CD4-positive, alpha-beta memory T cell (primary cell): ENCODE measurements at places on chromosomes 2 and 18. TPM values are rescaled to one million over a fixed set of nuclear protein-coding genes. Genes with fewer than 3 reads are reported as not detected.

GRCh38 chr2:23385748-23386338 lies 864 bp downstream of the KLHL29 start:
- no peak overlapping the region for H3K27ac ChIP-seq
- peaks cover 16% of the 10 kb centered on the region for H3K27me3 ChIP-seq
- no peaks in the 10 kb centered on the region for H3K36me3 ChIP-seq
- DNase-seq, result no peak
- H3K4me1 ChIP-seq, result peaks cover 22% of the 10 kb centered on the region

DNA sequence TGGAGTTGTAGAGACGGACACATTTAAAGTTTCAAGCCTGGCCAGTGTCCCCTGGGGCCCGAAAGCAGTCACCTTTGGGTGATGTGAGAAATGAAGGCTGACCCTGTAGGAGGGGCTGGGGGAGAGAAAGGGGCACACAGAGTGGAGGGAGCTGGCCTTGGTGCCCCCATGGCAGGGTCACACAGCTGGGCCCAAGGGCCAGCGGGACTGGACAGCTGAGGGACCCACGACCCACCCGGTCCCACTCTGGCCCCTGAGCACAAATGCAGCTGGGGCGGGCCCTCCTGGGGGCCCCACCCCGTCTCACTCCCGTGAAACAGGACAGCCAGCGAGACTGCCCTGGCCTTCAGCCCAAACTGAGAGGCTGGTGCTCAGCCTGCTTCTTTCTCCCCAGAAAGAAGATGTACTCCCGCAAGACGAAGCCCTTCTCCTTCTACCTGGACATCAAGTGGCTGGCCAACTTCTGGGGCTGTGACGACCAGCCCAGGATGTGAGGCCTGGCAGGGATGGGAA lies 6.1 kb downstream of the AGXT start:
- H3K27ac ChIP-seq, result no peak overlapping the region
- no peak for DNase-seq
- no peaks in the 10 kb centered on the region for H3K27me3 ChIP-seq
- H3K36me3 ChIP-seq, result no peaks in the 10 kb centered on the region
- no peaks in the 10 kb centered on the region for H3K4me1 ChIP-seq

AQP12B gene
- not detected for total RNA-seq

RSAD2 gene
- 3.8 TPM for total RNA-seq

MC5R gene
- total RNA-seq, result not detected

DNA sequence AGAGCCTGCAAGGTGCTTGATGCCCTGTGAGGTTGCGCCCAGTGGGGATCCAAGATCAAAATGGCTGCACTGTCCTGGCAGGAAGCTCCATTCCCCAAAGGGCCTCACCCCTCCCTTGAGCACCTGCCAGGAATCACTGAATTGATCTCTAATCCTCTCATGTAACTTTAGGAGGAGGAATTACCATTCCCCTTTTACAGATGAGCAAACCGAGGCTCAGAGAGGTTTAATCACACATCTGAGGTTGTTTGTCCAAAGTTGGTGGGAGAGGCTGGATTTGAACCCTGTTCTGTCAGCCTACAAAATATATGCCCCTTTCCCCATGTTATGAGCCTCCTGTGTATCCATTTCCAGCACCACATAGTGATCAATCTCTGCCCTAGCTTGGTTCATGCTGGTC lies 10.5 kb downstream of the ASIC4 start:
- H3K27me3 ChIP-seq, result peaks cover 44% of the 10 kb centered on the region
- DNase-seq, result no peak
- H3K27ac ChIP-seq, result no peak overlapping the region
- H3K4me1 ChIP-seq, result peaks cover 10% of the 10 kb centered on the region

GRCh38 chr18:58991167-58991798 lies 126.6 kb downstream of the ZNF532 start:
- no peaks in the 10 kb centered on the region for H3K36me3 ChIP-seq
- H3K27me3 ChIP-seq, result peaks cover 3% of the 10 kb centered on the region
- no peak overlapping the region for H3K4me3 ChIP-seq
- DNase-seq, result no peak
- H3K4me1 ChIP-seq, result no peaks in the 10 kb centered on the region

UGT1A8 gene
- not detected for total RNA-seq

- no peak overlapping the region for H3K4me3 ChIP-seq
- no peaks in the 10 kb centered on the region for H3K36me3 ChIP-seq
- H3K27me3 ChIP-seq, result no peaks in the 10 kb centered on the region
- H3K4me1 ChIP-seq, result no peaks in the 10 kb centered on the region
Observed at GRCh38 chr2:55441280-55441892, 21.7 kb upstream of the CCDC88A start.

DNA sequence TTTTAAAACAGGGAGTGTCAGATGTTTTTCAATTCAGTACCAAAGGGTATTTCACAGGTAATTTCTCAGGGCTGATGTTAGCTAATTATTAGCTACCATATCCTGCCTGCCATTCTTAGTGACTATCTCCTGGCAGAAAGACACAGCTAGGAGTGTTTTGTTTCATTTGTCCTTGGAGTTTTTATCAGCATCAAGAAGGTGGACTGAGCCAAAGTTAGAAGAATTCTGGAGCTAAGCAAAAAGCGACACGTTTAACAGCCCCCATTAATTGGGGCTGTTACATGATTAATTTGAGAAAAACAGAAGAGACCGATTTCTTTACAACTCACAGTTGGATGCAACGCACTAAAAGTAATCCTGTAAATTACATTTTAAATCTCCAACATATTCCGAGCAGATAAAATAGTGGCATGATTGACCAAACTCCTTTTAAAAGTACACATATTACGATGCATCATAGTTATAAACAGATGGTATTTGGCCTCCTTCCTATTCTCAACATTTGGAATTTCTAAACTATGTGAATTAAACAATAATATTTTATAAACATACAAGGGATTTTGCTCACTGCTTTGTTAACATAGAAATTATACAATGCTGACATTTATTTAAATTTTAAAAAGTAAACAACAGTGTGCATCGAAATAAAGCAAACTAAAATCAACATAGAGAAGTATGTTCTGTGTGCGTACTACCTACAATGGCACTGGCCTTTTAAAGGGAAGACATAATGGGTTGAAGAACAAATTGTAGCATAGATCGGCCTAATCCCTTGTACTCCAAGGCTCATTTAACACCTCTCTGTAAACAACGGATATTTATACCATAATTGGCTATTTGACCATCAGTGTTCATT lies 585.1 kb downstream of the ZEB2 start:
- no peaks in the 10 kb centered on the region for H3K36me3 ChIP-seq
- peaks cover 17% of the 10 kb centered on the region for H3K4me1 ChIP-seq
- DNase-seq, result no peak
- H3K4me3 ChIP-seq, result no peak overlapping the region
- H3K27me3 ChIP-seq, result peaks cover 12% of the 10 kb centered on the region
- no peak overlapping the region for H3K27ac ChIP-seq

SERPINB12 gene
- total RNA-seq, result not detected

DNA sequence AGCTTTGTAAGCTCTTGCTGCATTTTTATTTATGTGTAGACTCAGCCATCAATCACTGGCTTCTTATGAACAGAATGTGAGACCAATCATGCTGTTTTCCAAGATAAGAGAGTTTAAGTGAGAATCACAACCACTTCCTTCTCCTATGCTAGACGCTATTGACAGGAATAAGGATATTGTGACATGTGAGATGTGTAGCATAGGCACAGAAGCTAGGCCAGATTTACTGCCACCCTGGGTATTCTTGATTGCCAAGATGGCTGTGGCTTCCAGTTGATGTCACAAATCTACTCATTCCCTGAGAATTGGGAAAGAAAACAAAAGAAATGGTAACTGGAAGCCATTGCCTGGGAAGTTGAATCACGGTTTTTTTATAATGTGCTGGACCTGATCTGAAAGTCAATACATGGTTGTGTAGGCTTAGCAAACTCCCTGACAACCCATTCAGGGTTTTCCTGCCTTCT lies 49.9 kb downstream of the RAB27B start:
- H3K27me3 ChIP-seq, result no peaks in the 10 kb centered on the region
- no peak overlapping the region for H3K27ac ChIP-seq
- no peak overlapping the region for H3K4me3 ChIP-seq
- no peaks in the 10 kb centered on the region for H3K36me3 ChIP-seq
- no peak for DNase-seq
- peaks cover 2% of the 10 kb centered on the region for H3K4me1 ChIP-seq

- no peak overlapping the region for H3K27ac ChIP-seq
- H3K4me3 ChIP-seq, result no peak overlapping the region
- H3K4me1 ChIP-seq, result no peaks in the 10 kb centered on the region
- H3K27me3 ChIP-seq, result no peaks in the 10 kb centered on the region
Observed at GRCh38 chr18:52451256-52451655, 111.3 kb downstream of the DCC start.

MBOAT2 gene
- total RNA-seq, result 1.5 TPM

- H3K27ac ChIP-seq, result no peak overlapping the region
- DNase-seq, result no peak
- H3K4me3 ChIP-seq, result no peak overlapping the region
- no peaks in the 10 kb centered on the region for H3K4me1 ChIP-seq
- no peaks in the 10 kb centered on the region for H3K27me3 ChIP-seq
Observed at GRCh38 chr2:118123561-118124232, 35.4 kb downstream of the INSIG2 start.

DNA sequence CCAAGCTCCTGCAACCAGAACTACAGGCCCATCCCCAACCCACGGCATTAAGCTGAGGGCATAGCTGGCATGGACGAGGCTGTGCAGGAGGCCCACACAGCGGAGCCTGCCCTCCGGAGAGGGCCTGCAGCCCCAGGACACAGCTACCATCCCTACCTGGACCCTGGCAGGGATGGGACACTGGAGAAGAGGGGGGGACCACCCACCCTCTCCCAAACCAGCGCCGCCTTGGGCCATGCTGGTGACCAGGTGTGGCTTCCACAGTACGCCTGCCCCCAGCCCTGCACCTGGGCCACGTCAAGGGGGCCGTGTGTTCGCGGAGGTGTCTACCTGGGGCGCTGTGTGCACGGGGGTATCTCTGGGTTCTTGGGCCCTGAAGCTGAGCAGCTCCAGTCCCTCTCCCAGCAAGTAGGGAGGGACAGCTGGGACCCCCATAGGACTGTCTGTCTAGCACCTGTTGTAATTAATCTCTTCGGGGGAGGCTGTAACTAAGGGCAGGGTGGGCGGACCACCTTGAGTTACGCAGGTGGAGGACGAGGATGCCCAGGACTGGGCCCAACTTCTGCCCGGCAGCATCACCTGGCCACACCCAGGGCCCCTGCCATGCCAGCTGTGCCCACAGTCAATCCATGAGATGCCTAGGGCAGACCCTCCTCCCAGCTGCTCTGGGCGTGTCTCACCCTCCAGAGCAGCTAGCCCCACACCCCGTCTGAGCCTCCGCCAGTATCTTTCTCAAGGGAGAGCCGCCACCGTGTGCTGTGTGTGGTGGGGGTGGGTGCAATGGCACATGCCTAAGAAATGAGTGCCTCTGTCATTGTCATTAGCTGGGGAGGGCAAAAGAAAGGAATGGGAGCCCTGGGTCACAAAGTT lies 18.3 kb downstream of the HS6ST1 start:
- no peak for DNase-seq
- H3K36me3 ChIP-seq, result no peaks in the 10 kb centered on the region
- H3K4me1 ChIP-seq, result no peaks in the 10 kb centered on the region
- no peaks in the 10 kb centered on the region for H3K27me3 ChIP-seq

SESTD1 gene
- 11.5 TPM for total RNA-seq

DNA sequence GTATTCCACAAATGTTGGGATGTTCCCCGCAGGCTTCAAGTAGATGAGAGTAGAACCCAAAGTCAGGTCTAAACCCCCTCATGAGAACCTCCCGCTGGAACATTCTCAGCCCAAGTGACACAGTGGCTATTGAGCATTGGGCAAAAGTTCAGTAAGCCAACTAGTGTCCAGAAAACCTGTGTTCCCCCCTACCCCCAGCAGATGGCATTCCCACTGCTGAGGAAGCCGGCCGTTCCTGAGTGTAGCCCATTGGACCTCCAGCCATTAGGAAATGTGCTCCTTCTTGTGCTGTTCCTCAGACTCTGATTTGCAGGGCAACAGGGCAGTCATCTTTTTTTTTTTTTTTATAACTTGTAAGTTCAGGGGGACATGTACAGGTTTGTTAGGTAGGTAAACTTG lies 152.1 kb downstream of the NCK2 start:
- no peaks in the 10 kb centered on the region for H3K27me3 ChIP-seq
- DNase-seq, result no peak
- H3K4me1 ChIP-seq, result peaks cover 29% of the 10 kb centered on the region

- no peak overlapping the region for H3K4me3 ChIP-seq
- H3K4me1 ChIP-seq, result no peaks in the 10 kb centered on the region
- no peaks in the 10 kb centered on the region for H3K36me3 ChIP-seq
- DNase-seq, result no peak
- H3K27me3 ChIP-seq, result no peaks in the 10 kb centered on the region
Observed at GRCh38 chr2:51722311-51722710, 690.4 kb upstream of the NRXN1 start.

GRCh38 chr2:147782141-147782930 lies 62.5 kb upstream of the ACVR2A start:
- H3K4me1 ChIP-seq, result no peaks in the 10 kb centered on the region
- no peak for DNase-seq
- H3K36me3 ChIP-seq, result no peaks in the 10 kb centered on the region

GRCh38 chr2:847669-848068 lies 103.0 kb upstream of the SNTG2 start:
- H3K27ac ChIP-seq, result no peak overlapping the region
- no peak overlapping the region for H3K4me3 ChIP-seq
- H3K4me1 ChIP-seq, result no peaks in the 10 kb centered on the region
- no peak for DNase-seq
- no peaks in the 10 kb centered on the region for H3K27me3 ChIP-seq
- H3K36me3 ChIP-seq, result no peaks in the 10 kb centered on the region

TNFAIP6 gene
- not detected for total RNA-seq

- H3K4me3 ChIP-seq, result peak overlapping the region; percentile 55
- peak; percentile 67 for DNase-seq
- H3K36me3 ChIP-seq, result no peaks in the 10 kb centered on the region
- H3K27me3 ChIP-seq, result no peaks in the 10 kb centered on the region
Observed at GRCh38 chr2:147845411-147845971, 662 bp downstream of the ACVR2A start.

DNA sequence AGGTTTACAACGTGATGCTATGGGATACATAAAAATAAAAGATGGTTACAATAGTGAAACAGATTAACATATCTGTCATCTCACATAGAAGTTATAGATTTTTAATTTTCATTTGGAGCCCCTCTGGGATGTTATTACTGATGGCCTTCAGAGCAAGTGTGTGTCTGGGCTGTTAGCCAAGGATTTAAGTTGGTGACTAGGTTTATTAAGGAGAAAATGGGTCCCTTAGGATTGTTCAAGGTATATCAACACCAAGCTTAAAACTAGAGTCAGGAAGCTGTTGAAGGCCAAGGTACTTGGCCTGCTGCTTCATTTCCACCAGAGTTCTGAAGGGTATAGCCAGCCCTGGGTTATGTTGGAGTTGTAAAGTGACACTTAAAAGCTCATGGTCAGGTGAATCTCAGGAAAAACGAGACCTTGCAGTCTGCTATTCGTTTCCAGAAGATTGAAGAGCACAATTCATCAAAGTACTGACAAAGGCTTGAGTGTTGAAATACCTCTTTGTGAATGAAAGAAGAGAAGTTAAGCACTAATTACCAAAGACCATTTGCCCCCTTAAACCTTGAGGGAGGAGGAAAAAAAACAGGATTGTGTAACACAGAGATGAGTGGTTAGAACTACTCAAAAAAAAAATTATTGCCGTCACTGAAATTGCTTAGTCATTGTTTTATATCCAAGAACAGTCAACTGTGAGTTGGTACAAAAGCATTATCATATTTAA lies 48.4 kb downstream of the MAP2 start:
- no peak overlapping the region for H3K4me3 ChIP-seq
- no peak overlapping the region for H3K27ac ChIP-seq
- DNase-seq, result no peak
- H3K27me3 ChIP-seq, result no peaks in the 10 kb centered on the region
- no peaks in the 10 kb centered on the region for H3K36me3 ChIP-seq
